Activated CD4-positive, alpha-beta T cell treated with anti-CD3 and anti-CD28 coated beads, Interleukin-2, Interleukin-6, amounts not matched to agents 100 ng/mL and 50 ng/mL, durations not matched to agents 16 hours and 8 hours (primary cell): ENCODE measurements at places on chromosomes 3 and 15.

DNA sequence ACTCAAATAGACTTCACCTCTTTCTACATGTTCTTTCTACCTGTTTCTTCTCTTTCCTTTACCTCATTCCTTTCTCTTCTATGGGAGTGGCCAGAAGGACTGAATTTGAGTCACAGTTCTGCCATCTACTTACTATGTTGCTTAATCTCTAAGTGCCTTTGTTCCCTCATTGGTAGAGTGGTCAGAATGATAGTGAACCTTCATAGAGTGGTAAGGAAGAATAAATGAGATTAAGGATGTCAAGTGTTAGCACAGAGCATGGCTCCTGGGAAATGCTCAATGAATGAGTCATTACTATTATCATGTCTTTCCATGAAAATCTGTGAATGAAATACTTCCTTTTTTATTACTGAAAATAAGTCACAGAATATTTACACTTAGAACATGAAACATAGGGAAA lies 17.5 kb downstream of the TMEM207 start:
- DNase-seq: no peak

- DNase-seq: no peak
These were observed 102.9 kb downstream of the CHST2 start for GRCh38 chr3:143222505-143222904.

GRCh38 chr15:28079313-28079969 lies 19.7 kb downstream of the OCA2 start:
- no peak for DNase-seq

DNA sequence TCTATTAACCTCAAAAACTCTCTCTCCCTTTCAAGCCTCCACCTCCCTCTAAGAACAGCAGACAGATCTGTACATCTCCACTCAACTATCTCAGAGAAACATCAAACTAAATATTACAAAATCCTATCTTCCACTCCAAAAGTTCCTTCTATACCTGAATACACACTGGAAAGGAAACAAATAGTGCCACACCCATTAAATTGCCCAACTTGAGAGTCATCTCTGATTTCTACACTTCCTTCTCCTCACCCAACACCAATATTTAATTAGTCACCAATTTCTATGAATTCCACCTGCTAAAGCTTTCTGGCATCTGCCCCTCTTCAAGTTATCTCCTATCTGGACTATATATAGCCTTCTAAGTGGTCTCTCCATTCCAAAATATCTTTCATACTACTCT lies 65.8 kb downstream of the PEAK1 start:
- no peak for DNase-seq

DNA sequence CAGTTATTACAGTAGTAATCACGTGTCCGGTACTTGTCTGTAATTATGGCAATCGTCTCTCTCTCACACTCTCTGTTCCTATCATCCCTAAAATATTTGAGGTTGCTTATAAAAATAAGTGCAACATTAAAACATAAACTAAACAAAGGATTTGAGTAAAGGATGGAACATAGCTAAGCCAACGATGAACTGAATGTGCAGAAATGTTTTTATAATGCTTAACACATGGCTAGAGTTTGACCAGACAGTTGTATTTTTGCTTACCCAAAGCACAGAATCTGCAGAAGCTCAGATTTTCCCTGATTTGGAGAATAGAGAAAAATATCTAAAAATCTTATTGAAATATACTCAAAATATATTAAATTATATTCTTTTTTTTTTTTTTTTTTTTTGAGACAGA lies 1030.9 kb downstream of the NAALADL2 start:
- no peak for DNase-seq

DNA sequence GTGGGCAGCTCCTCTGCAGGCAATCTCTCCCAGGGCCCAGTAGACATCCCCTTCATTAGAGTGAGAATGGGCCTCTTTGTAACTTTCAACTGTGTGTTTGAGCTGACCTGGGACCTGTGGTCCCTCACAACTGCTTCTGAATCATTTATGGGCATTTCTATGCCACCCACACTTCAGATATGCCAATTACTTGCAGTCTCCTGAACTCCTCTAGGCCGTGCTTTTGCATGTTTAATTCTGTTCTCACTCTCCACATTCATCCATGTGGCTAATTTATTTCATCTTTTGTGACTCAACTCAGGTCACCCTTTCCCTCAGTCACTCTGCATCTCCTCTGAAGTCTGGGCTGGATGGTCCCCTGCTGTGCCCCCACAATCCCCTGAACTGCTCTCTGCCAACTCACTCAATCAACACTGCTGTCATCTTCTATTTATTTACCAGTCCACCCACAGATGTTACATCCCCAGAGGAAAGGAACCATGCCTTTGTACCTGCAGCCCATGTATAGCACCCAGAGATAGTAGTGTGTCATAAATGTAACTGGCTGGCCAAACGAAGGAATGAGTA lies 364.7 kb downstream of the EPHB1 start:
- DNase-seq: no peak

DNA sequence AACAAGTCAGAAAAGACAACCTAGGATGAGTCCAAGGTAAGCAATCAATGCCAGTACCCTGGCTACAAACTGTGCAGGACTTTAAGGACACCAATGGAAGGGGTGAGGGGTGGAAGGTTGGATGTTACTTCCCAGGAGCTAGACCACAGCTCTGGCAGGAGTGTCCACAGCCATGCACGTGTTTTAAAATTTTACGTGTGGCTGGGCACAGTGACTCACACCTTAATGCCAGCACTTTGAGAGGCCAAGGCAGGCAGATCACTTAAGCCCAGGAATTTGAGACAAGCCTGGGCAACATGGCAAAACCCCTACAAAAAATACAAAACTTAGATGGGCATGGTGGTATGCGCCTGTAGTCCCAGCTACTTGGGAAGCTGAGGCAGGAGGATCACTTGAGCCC lies 14.7 kb upstream of the HDC start:
- no peak for DNase-seq

DNA sequence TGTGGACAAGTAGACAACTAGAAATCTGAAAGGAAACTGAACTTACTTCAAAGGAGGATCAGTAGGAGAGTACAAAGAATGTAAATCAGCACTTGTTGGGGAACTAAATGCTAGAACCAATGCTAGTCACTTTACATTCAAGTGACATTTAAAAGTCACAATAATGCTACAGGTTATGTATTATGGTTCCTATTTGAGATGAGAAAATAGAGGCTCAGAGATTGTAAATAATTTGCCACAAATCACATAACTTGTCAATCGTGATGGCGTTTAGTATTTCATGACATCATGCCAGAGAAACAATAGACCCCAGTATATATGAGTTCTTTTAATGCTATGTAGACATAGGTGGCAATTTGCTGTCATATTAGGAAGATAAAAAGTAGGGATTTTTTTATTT lies 467.8 kb upstream of the CBLB start:
- DNase-seq: no peak

DNA sequence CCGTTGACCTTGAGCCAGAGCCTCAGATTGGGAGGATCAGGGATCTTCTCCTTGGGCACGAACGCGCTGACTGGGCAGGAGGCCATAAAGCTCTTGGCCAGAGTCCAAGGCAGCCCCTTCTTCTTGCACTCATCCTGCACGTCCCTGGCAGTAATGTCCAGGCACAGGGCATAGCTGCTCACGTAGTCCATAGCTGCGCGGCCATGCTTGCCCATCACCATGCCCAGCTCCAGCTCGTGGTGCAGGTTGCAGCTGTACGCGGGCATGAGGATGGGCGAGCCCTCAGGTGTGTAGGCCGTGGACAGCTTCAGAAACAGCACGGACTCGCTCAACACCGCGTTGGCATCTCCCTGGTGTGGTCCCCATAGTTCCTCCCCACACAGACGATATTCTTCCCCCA lies 17.9 kb upstream of the RPLP1 start:
- DNase-seq: no peak

DNA sequence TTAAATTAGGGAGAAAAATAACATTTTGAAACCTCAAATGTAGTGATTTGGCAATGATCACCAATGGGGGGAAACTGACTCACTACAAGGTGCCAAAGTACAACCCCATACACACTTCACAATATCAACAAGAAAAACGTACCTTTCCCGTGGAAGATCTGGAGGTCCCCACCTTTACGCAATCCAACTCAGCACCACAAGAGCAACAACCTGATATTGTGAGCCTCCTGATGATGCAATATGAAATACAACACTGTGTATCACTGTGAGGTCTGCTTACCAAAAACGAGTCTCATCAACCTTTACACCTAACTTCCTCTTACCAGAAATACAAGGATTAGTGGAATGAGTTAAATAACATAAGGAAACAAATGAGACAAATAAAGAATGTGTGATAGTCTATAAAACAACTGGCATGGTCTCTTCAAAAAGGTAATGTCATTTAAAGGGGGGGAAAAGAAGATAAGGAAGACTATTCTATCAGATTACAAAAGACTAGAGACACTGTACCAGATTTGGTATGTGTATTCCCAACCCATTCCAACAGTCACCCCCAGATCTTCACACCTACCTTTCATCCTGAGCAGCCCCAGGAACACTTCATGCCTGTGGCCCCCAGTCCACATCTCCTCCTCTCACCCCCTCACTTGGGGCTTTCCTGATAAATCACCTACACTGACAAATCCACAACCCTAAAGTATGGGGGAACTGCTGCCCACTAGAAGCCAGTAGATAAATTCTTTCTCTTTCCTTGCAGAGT lies 27.7 kb downstream of the DLG1 start:
- DNase-seq: no peak

DNA sequence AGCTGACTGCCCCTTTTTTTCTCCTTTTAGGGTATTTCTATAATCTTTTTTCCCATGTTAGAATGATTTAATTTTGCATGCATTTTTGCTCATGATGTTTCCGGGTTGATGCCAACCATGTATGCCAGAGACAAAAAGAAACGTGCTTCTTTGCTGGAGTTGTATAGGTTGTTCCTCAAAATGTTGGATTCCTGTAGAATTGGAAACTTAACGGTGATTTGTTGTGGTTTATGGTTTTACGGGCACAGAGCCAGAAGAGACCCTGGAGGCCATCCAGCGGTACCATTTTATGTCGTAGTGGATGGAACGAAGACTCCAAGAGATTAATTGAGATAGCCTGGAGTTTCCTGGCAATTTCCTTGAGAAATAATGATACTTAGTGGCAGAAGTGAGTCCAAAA lies 481.5 kb upstream of the RGMA start:
- no peak for DNase-seq

- DNase-seq: no peak
These were observed 56.1 kb upstream of the C3orf49 start for GRCh38 chr3:63762934-63763550.

DNA sequence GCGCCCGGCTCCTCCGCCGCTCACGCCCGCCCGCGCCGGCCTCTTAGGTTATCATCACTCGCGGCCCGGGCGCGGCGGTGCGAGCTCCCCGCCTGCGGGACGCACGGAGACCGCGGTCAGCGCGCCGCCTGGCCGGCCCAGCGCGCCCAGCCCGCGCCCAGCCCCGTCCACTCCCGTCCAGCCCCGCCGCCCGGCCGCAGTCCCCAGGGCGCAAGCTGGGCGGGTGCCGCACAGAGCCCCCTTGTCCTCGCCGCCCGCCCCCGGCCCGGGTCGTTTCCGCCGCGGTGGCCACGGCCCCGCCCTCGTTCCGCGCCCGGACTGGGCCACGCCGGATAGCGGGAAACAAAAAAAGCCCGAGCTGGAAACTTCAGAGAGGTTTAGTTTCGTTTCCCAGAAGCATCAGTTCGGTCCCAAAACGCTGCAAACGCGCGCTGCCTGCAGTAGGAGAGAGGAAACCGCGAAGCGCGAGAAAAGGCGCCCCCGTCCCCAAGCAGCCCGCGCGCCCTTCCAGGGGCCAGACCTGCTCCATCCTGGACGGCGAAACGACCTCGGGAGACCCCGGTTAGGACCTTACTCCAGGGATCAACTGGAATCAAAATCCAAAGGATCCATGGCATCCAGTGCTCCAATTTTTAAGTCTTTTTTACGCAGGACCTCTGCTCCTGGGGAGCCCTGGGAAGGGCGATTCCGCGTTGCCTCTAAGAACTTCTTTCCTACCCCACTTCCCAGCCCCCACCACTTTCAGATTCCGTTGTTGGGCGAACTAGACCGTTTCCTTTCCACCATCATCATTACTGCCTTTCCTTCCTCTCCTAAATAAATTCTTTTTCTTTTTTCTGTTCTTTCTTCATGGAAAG lies at the start of gene ATP10A:
TSS of gene ATP10A (minus strand) at position 217 of the 857 bp plus-strand sequence. CDS start 231 bp downstream, outside the sequence.
- DNase-seq: peak; percentile 62

DNA sequence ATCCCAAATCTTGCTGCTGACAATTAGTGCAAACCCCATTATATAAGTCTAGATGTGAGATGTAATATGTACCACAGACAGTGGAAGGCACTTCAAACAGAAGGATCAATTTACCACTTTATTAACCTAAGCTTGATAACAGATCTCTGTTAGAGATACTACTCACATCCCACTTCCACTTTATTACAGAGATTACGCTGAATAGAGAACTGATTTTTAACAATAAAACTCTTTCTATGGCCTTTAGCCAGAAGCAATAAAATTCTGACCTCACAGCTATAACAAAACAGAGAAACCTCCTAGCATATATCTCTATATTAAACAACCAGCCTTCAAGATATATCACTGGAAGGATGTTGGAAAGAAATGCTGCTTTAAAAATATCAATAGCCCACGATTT lies 517.7 kb downstream of the MAGI1 start:
- no peak for DNase-seq

- DNase-seq: no peak
These were observed 144.0 kb downstream of the AQP9 start for GRCh38 chr15:58282060-58282708.
